ENCODE measurements at places on chromosomes 3 and 15.

GRCh38 chr3:192038726-192039125 lies 577.8 kb downstream of the PYDC2 start:
- no peak for DNase-seq

GRCh38 chr3:155248531-155249187 lies 44.8 kb downstream of the STRIT1 start:
- no peak for DNase-seq

- DNase-seq: no peak
Measured at GRCh38 chr3:37397396-37397795, 223.0 kb upstream of the LRRFIP2 start.

GRCh38 chr15:48366584-48367312 lies 35.5 kb downstream of the DUT start:
- no peak for DNase-seq

GRCh38 chr3:45599984-45600650 lies 5.6 kb downstream of the LIMD1 start:
- no peak for DNase-seq

DNA sequence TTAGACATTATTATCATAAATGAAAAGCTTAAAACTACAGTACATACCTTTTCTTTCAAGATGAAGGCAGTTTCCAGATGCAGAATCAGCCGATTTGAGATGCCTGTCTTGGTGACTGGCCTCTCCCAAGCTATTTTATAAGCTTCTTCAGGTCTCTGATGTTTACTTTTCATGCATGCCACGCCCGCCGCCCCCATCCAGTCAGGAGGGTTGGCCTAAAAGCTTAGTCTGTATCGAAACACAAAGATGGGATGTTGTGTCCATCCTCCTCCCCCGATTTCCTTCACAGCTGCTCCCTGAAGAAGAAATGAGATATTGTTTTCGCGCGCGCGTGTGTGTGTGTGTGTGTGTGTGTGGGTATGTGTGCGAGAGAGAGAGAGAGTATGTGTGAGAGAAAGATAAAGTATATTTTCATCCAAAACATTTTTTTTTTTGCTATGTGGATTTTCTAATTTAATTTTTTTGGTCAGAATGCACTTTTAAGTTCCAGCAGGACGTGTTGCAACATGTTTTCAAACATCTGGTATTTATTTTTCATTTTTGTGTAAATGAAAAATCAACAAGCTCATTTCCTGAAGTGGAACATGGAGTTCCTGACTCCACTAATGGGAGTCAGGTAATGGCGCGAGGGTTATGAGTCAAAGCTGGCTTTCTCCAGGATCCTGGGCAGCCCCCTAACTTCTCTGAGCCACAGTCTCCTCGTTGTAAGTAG lies at the start of gene APOD:
Gene APOD (minus strand): TSS at position 110 of the 712 bp plus-strand sequence. CDS start 4,479 bp downstream, outside the sequence.
- no peak for DNase-seq

- DNase-seq: no peak
Measured at GRCh38 chr15:81038975-81039607, 38.4 kb downstream of the TLNRD1 start.

DNA sequence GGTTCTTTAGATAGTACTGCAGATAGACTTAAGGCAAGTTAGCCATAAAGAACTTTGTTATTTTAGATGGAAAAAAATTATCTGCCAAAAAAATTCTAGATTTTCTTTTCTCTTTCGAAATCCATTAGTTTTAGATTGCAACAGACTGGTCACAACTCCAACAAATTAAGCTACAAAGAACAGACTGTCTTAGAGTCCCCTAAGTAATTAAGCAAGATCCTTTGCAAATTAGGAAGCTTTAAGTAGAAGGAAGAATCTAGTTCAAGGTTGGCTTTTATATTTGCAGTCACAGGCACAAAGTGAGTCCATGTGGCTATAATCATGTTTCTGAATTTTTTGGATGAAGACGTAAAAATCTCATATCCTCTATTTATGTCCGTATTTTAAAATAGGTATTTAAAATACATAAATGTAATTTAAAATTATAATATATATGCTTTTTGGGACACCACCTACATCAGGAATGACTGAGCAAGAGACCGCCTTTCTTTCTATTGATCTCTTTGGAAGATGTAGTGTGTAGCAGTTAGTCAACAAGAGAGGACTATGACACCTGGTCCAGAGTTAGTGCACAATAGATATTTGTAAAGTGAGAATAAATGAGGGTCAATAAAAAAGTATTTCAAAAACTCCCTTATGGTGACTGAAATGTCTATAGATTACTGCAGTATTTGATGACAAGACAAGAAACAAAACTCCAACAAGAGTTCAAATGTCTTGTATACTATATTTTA lies 34.4 kb downstream of the TMEM45A start:
- DNase-seq: no peak

DNA sequence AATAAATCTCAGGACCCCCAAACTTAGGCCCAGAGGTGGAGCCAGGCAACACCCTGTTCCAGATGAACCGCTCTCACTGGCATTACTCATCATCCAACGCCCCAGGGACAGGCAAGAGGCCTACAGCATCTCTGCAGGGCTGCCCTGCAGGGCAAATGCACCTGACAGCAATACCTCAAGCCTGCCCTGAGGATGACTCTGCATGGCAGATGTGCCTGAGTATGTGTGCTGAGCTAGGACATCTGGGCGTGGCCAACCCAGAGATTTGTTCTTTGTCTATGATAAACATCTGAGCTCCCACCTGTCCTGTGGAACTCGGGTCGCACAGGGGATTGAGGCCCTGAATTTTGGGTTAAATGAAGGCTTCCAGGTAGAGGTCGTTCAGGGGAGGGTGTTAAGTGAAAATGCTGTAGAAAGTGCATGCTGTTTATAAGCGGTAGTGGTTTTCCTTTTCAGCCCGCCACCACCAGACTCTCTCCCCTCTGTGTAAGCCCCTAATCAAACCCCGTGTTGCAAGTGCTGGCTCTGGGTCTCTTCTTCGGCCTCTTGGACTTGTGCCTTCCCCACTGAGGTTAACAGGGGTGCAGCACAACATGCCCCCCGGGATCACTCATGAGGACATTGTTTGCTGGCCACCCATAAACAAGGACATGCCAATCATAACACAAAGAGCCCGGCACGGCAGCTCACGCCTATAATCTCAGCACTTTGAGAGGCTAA lies 92.3 kb downstream of the ATP10A start:
- DNase-seq: no peak

GRCh38 chr15:44023176-44023575 lies 171.9 kb downstream of the FRMD5 start:
- DNase-seq: no peak

DNA sequence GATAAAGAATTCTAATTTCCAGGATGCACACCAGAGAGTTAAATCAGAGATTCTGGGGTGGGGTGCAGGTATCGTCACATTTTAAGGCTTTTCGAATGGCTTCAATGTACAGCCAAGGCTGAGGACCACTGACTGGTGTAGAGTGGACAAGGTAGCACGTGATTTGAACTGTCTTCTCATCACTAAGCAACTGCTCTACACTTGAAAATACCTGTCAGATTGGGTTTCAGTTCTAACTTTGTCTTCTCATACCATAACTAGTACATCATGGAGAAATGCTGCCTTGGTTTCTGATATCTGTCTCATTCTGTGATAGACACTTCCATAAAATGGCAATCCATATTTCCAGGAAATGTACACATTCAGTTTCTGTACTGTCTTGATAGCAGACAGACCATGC lies 58.0 kb upstream of the MRPL3 start:
- DNase-seq: no peak

- DNase-seq: no peak
Measured at GRCh38 chr3:83438188-83438587, 1520.6 kb upstream of the CADM2 start.
